ENCODE measurements at places on chromosomes 12 and 14.
A peak's percentile ranks its signal among the peaks of the same experiment; 100 is the strongest.

DNA sequence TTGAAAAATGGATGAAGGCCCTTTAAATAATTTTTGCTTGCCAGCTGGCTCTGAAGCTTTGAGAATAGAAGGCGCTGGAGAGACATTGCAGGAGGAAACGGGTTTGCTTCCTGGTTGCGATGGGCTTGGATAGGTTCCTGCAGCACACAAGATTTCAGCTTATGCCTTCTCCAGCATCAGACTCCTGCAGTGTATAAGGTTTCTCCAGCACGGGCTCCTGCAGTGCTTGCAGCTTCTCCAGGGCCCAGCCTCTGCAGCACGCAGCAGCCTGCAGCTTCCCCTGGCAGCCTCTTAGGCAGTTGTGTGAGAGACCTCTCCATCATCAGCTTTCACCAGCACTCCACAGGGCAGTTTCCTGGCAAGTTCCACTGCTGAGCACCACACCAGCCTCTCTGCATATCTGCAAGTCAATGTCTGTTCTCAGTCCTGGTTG, 78.7 kb upstream of the ZDHHC17 start:
- no peak for DNase-seq

- DNase-seq = no peak
Observed at GRCh38 chr12:29191267-29191850, 42.3 kb downstream of the FAR2 start.

GRCh38 chr12:47602949-47603558, 102.8 kb downstream of the RPAP3 start:
- no peak for DNase-seq

DNA sequence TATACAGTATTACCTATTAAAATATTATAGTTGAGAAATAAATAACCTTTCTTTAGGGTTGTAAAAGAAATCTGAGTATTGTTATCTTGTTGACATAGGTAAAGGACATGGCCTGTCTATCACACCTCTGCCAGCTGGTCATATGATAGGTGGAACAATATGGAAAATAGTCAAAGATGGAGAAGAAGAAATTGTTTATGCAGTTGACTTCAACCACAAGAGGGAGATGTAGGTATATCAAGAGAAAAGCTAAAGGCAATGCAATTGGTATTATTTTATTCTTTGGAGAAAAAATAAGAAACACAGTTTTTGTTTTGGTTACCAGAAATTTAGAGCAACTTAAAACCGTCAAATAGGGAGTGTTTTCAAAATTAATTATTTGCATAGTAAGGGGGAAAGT, 13.5 kb downstream of the CPSF2 start:
- peak; percentile 35 for DNase-seq

DNA sequence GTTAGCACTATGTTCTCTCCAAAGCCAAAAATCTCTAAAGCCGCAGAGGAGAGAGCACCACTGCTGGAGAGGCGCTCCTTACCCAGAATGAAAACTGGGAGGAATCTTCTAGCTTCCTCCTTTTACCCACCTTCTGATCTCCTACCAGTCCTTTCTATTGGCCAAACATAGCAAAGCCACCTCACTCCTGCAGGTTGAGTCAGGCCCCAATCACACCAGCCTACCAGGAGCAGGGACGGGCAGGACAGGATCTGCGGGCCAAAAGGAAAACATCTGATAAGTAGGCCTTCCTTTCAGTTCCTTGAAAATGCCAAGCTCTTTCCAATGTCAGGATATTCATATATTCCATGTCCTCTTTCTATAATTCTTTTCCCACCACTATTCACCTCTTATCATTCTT, 197.7 kb upstream of the CNOT2 start:
- DNase-seq = no peak

DNA sequence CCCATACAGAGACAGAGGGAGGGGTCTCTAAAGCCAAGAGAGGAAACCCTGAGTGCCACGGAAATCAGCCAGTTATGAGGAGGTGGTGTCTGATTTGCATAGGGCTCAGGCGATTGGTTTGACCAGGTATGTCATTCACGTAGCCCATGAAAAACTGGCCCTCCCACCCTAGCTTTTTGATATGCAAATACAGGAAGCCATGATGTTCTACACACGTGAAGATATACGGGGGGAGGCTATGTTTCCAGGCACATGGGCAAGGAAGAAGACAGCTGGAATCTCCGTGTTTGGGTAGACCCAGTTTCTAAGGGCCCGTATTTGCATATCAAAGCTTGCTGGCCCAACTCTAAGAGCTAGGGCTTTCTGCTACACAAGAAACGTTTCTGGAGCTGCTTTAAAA, 717.8 kb upstream of the SEL1L start:
- DNase-seq = no peak

DNA sequence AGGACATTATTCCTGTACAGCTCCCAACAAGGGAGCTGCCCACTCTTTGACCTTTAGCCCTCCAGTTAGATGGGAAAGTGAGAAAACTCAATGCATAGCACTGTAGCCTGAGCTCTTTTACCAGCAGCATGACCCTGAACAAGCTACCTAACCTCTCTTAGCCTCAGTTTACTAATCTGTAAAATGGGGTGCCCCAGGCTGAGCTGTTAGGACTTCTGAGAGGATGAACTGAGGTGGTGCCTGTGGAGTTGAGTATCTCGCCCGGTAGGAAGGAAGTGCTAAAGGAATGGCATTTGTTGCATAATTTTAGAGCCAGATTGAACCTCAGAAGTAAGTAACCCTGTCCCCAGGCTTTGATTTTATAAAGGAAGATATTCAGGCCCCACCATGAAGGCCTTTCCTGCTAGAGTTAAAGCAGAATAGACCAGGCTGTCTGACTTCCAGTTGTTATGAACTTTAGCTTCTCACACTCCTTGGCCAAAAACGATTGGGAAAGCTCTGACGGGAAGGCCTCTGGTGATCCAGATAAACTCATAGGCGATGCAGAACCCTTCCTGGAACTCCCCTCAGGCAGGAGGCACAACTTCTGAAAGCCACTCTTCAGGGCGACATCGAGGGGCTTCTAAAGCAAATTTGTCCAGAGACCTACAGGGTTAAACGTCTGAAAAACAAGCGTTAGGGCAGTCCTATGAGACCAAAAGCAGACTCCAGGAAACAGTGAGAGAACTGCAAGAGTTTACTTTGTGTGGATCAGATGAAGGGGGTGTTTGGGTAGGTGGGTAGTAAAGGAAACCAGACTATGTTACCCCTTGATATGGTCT, 2.5 kb upstream of the SERPINA10 start:
- no peak for DNase-seq

GRCh38 chr12:52630599-52631200, 12.3 kb upstream of the KRT73 start:
- no peak for DNase-seq

GRCh38 chr12:99390707-99391106, 256.8 kb upstream of the GARIN6 start:
- no peak for DNase-seq

- DNase-seq = no peak
Observed at GRCh38 chr14:97005934-97006333, 208.8 kb downstream of the VRK1 start.

GRCh38 chr12:19044891-19045290, 84.6 kb upstream of the PLEKHA5 start:
- DNase-seq = no peak

GRCh38 chr12:3560295-3560620, 69.3 kb downstream of the PRMT8 start:
- DNase-seq = no peak

DNA sequence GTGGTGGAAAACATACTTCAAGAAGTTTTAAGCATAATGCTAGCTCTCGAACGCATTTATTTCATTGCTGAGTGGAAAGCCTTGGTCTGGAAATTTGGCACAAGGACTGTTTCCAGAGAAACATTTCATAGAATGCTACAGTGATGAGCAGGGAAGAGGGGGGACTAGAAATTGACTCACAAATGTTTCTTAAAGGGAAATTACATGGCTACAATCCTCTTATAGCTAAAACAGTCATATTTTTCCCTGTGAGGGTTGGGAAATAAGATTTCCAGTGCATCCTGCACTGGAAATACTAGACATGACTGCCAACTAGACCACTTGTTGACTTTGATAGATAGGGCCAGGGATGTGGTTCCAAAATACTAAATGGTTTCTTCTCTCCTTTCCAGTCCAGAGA, 197.3 kb upstream of the RGS6 start:
- no peak for DNase-seq

DNA sequence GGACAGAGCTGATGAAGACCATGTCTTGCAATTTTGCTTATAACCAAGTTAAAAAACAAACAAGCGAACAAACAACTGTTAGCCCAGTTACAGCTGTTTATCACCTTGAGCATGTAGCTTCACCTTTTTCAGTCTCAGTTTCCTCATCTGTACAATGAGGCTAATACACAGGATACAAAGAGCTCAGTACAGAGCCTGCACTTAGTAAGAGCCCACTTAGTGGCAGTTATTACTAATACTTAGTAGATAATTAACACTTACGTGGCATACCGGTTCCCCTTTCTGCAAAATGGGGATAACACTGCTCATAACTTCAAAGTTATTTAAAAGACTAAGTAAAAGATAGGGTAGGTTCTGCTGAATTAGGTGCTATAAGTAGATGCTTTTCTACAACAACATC, 228.0 kb downstream of the MON2 start:
- no peak for DNase-seq

DNA sequence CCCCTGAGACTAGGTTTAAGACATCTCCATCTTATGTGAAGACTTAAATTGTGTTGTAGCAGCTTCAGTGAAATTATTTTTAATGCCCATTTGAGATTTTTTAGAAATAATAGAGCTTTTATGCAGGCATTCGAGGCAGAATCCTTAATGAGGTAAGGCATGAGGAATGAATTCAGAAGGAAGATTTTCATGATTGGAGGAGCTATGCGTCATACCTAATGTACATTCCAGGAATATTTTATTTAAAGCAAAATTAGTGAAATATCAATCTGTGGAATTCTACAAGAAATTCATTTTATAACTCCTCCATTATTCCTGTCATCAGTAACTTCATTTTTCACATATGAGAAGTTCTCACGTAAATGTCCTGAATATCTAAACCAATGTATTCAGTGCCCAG, 36.0 kb upstream of the GARIN6 start:
- no peak for DNase-seq

- no peak for DNase-seq
Observed at GRCh38 chr12:48993787-48994186, 5.4 kb downstream of the DDN start.

DNA sequence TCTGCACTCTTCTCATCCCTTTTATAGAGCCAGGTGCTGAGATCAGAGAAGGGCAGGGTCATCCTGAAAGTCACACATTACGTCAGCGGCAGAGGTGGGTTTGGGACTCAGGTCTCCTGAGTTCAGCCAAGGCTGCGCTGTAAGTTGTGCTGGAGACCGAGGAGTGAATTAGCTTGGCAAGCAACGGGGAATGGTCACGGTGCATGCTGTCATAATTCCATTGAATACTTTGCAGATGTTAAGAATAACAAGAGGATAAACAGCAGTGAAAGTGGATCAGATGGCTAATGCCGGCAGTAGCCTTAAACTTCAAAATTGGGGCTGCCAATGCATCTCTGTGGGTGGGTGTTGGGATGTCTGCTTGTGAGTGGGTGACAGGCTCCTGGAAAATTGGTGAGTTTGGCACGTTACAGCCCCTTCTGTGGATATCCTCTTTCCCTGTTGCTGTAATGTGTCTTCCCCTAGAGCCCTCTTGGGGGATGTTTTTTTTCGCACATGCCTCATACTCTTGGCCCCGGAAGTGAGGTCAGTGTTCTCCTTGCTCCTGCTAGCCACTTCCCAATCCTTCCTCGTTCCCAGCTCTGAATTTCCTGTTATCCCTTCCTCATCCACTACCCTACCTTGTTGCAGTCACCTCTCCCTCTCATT, 287.1 kb upstream of the SRRM4 start:
- no peak for DNase-seq

- no peak for DNase-seq
Observed at GRCh38 chr14:104578321-104578720, 1.2 kb upstream of the C14orf180 start.

GRCh38 chr12:92175961-92176360, 30.3 kb upstream of the BTG1 start:
- no peak for DNase-seq

GRCh38 chr12:120119271-120119973, 2.9 kb upstream of the RAB35 start:
- no peak for DNase-seq

DNA sequence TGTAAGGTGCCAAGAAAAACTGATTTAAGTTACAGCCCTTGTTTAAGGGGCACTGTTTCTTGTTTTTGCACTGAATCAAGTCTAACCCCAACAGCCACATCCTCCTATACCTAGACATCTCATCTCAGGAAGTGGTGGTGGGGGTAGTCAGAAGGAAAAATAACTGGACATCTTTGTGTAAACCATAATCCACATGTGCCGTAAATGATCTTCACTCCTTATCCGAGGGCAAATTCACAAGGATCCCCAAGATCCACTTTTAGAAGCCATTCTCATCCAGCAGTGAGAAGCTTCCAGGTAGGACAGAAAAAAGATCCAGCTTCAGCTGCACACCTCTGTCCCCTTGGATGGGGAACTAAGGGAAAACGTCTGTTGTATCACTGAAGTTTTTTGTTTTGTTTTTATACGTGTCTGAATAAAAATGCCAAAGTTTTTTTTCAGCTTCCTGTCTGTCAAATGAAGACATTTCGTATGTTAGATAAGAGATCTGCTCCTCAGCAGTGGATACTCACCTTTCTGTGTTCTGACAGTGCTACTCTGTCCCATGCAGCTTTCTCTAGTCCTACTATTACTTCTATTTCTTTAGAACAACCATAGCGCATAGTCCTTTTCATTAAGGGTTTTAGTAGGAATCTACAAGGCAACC, 1.2 kb upstream of the PA2G4 start:
- no peak for DNase-seq

DNA sequence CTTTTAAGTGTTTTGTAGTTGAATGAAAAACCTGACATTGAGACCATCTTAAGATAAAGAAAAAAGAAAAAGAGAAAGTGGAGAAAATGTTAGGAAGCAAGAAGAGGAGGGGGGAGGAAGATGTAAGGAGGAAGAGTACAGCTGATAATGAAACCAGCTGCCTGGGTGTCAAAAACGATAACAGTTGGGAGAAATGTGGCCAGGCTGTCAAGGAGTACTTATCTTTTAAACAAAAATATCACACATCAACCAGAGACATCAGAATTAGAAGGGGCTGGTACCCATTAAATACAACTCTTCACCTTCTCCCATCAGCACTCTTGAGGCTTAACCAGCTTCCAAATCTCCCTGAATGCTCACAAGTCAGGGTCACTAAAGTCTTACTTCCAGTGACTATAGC, 4.5 kb downstream of the SLC11A2 start:
- DNase-seq = no peak
